ENCODE measurements at places on chromosomes 6 and 20.

- DNase-seq, result no peak
Observed at GRCh38 chr20:62732031-62732760, 23.6 kb downstream of the NTSR1 start.

GRCh38 chr6:23213193-23213592 is 643.8 kb downstream of the HDGFL1 start:
- DNase-seq, result no peak

GRCh38 chr20:56453352-56453751 is 15.1 kb upstream of the RTF2 start:
- DNase-seq, result no peak

DNA sequence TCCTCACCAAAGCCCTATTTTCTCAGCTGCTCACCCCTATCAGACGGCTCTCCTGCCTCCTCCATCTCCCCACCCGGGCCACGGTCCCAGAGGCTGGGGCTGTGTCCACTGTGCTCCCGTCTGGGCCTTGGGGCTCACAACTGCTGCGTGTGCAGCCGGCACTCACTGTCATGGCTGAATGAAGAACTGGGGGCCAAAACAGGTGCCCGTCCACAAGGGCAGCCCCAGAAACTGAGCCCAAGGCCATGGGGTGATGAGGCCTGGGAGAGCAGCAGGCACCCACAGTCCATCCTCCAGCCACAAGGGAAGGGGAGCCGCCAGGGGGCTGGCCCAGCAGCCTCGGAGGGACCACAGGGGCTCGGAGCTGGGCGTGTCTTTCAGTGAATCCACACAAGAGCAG is 159.5 kb downstream of the DLL1 start:
- DNase-seq, result no peak

DNA sequence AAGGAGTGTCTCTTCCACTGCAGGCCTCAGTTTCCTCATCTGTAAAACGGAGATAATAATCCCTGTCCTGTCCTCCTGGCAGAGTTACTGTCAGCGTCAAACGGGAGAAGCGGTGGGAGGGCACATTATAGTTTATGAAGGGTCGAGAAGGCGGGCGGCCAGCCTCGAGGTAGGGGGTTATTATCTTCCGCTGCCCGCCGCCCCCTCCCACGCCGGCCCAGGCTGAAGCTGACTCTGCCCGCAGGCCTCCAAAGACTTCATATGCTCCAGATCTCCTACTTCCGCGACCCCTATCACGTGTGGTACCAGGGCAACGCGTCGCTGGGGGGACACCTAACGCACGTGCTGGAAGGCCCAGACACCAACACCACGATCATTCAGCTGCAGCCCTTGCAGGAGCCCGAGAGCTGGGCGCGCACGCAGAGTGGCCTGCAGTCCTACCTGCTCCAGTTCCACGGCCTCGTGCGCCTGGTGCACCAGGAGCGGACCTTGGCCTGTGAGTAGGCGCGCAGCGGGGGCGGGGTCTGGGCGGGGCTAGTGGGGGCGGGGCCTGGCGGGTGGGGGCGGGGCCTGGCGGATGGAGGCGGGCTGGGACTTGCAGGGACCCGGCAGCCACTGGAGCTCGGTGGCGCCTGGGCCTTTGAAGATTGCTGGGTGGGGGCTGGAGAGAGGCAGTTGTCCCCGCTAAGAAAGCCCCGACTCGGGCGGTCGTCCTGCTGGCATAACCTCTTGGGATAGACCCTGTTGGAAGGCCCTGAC is 2.8 kb downstream of the PROCR start:
- DNase-seq, result no peak

GRCh38 chr20:58065508-58066361 is 162.7 kb downstream of the ANKRD60 start:
- no peak for DNase-seq

GRCh38 chr20:52972190-52972937 is at the start of gene TSHZ2:
Gene TSHZ2 (plus strand): TSS chr20:52972358. CDS start chr20:52973294, 936 bp downstream.
- peak; percentile 33 for DNase-seq

DNA sequence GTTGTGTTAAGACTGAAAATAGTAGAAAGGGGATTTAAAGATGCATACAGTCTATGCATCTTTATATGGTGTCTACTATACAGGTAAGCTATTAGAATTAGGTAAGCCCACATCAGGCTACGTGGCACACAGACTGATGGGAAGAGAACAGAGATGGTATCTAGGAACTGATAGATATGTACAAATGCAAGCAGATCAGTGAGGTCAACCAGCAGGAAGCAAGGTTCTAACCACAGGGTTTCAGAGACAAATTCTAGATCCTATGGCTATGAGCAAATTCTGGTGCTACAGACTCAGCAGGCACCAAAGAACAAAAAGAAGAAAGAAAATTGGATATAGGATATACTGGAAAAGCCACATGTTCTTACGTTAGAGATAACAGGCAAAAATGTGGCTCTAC is 110.6 kb downstream of the TRDN start:
- DNase-seq, result no peak

DNA sequence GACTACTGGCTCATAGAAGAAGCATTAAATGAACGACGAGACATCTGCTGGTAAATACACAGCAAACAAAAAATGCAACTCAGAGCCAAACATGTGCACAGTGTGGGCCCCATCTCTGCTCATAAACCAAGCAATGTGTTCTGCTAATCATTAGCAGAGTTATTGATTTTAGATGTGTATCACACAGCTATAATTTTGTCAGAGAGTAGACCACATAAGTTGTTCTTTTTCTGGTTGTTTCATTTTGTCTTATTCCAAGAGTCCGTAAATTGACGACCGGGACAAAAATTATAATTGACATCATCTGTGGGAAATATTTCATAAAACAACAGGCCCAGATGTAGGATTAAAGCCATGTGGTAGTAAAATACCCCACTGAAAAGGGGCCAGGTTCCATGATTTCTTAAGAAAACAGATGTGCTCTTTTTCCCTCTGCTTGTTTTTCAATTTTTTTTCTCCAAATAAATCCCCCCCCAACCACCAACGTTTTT is 423.6 kb downstream of the HAO1 start:
- no peak for DNase-seq

GRCh38 chr6:104239971-104240370 is 619.7 kb downstream of the HACE1 start:
- no peak for DNase-seq

DNA sequence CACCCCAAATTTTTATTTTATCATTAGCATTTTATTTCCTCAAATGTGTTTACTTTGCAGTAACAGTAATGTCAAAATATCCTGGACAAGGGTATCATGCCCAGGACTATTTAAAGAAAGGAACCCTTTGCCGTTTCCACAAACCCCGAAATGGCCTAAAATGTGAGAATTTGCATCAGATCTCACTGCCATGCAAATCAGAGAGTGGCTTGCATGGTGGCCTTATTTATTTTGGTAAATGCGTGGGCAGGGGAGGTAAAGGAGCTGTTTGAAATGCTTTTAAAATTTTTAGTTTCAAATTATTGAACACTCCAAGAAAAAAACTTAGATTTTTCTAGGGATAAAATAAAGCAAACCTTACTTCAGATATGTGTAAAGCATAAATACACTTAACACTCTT is 43.8 kb downstream of the ADAT2 start:
- DNase-seq, result no peak

DNA sequence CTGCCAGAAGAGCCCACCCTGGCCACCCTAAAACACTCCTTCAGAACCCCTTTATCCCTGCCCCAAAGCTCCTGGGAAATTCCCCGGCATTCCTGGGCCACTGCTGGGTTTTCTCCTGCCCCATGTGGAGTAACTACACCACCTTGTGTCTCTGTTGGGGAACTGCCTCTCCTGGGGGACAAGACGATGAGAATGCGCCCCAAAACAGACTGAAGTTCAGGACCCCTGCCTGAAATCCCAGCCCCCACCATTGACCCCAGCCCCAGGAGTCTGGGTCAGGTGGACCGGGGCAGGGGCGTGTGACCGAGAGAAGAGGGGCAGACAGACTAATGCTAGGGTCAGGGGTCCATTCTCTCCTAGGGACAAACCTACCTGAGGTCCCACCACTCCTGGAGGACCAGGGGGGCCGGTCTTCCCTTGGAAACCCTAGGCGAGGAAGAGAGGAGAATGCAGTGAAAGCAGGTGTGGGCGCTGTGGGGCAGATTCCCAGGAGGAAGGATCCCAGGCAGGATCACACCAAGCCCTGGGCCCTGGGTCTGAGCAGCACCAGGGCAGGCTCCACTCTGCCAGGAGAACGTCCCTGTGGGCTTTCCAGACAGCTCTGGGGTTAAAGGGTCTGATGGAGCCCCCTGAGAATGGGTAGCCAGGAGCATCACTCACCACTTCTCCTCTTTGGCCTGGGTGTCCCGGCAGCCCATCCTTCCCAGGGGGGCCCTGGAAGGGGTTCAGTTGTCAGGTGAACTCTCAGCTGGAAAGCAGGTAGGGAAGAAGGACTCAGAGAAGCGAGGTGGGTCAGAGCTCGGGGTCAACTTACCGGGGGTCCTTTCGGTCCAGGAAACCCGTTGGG is 19.4 kb downstream of the COL11A2 start:
- DNase-seq, result no peak

DNA sequence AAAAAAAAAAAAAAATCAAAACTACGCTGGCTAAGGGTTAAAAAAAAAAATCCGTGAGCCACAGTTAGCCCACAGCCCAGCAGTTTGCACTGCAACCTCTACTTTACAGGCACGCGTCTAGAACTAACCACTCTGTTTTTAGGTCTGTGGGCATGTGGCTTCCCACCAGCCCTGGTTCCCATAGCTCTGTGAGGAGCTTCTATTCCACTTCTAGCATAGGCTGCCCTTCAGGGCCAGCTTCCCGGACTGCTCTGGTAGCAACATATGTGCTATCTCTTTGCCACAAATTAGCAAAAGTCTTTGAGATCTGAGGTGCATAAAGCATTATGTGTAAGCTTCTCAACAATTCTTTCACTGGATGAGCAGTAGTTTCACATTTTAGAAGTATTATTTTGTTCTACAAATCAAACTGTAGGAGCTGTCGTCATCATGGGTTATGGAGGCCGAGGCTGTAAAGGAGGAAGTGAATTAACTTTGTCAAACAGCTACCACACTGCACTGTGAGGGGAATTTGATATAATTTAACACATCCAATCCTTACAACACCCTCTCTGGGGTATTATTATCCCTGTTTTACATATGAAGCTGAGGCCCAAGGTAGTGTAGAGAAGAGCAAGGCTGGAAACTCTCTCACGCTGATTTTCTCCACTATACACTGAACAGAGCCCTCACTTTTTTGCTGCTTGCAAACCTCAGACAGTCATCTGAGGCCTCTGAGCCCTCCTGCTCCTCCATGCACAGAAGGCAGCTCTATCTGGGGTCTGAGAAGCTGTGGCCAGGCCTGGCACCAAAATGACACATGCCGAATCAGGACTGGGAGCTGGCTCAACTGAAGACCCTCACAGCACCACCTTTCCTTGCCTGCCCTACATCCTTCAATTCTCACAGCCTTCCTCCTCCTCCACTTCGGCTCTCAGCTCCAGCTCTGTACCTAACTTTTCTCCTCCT is 35.4 kb downstream of the MAN1A1 start:
- DNase-seq, result no peak

- no peak for DNase-seq
Observed at GRCh38 chr6:1801401-1801800, 191.7 kb downstream of the FOXC1 start.

GRCh38 chr20:8401556-8401955 is 269.5 kb downstream of the PLCB1 start:
- DNase-seq, result no peak

DNA sequence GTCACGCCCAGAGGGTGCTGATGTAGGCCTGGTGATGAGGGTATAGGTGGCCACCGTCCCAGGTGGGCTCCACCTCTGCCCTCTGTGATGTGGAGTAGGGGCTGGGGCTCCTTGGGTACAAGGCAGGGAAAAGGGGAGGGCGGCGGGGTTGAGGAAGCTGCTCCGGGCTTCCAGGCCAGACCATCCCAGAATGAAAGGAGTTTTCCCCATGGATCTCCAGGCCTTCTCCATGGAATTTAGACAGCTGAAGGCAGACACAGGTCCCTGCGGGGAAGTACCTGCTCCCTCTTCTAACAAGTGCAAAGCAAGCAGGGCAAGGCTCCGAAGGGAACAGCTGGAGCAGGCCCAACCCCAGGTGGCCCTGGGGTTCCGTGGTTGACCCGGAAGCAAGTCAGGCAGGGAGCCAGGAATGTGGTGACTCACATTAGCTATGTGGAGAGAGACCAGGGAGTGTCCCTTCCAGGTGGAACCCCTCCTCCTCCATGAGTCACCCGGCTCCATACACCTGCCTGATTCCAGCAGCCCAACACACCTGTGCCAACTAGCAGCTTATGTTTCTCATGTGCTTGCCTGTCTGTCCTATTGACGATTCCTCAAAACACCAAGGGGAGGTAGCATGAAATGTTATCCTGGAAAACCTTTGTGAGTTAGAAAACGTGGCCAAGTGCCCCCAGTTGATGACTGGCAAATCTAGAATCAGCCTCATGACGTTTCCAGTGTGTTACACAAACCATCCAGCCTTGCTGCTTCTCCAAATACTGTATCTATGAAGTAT is 59.7 kb upstream of the SNX9 start:
- no peak for DNase-seq

- DNase-seq, result no peak
Observed at GRCh38 chr6:110661414-110661813, 153.9 kb downstream of the CDK19 start.

- no peak for DNase-seq
Observed at GRCh38 chr20:32482442-32483261, 102.5 kb downstream of the NOL4L start.

GRCh38 chr20:16098890-16099639 is 474.2 kb downstream of the KIF16B start:
- no peak for DNase-seq

GRCh38 chr6:1044040-1044836 is 267.7 kb upstream of the FOXQ1 start:
- no peak for DNase-seq

- DNase-seq, result no peak
Observed at GRCh38 chr6:25085756-25086155, 150.0 kb upstream of the RIPOR2 start.
